ENCODE measurements at places on chromosomes 3 and 15.
A peak's percentile ranks its signal among the peaks of the same experiment; 100 is the strongest.

- no peak for DNase-seq
Observed at GRCh38 chr3:11381563-11381962, 109.4 kb downstream of the ATG7 start.

DNA sequence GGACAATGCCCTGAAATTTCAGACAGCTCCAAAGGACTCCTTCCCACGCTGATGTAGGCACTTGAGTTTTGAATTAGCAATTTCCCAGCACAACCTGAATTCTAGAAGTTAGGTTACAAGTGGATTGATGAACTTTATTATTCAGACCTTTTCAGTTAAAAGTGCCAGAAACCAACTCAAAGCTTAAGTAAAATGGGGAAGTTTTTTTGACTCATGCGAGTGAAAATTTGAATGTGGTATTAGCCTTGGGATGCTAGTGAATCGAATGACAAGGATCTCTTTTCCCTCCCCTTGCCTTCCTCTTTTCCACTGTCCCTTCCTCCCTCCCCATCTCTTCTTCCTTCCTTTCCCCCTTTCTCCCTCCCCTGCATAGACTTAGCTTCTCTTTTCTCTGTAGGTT is 295.1 kb upstream of the PROK2 start:
- no peak for DNase-seq

- DNase-seq, result peak; percentile 47
Observed at GRCh38 chr15:74655424-74655823, 39.8 kb downstream of the CLK3 start.

DNA sequence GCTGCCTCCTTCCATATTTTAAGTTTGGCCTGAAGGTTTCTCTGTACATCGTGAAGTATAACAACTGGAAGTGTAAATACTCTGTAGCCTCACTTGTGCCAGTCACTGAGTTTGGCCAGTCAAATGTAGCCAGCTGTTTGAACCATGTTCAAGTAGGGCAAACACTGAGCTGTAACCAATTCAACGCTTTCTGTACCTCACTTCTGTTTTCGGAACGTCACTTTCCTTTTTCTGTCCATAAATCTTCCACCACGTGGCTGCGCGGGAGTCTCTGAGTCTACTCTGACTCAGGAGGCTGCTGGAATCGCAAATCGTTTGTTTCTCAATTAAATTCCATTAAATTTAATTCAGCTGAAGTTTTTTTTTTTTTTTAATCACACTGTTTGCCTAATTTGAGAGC is 88.8 kb upstream of the RARB start:
- DNase-seq, result no peak

- peak; percentile 18 for DNase-seq
Observed at GRCh38 chr3:170128977-170129431, 52.5 kb downstream of the PHC3 start.

DNA sequence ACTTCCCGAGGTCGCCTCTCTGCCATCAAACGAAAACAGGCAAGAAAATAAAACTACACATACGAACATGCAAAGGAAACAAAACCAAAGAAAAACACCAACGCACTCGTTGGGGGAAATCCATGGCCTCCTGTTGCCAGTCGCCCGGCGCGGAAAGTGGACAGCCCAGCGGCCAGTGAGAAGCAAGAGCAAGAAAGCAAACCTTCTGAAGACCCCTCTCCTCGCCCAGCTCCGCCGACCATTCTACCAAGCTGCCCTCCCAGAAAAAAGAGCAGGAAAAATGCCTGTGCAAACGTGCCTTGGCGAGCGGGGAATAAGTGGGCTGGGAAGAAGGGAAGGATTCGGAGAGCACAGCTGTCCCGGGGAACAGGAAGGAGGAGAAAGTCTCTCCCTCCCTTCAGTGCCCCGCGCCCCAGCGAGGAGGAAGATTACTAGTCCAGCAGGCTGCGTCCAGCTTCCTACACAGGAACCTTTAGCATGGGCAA is 802 bp upstream of the NECTIN3 start:
- DNase-seq, result no peak

GRCh38 chr3:122102191-122102935 is 47.2 kb downstream of the CD86 start:
- DNase-seq, result no peak

- no peak for DNase-seq
Observed at GRCh38 chr3:30733209-30733608, 126.8 kb downstream of the TGFBR2 start.

- DNase-seq, result peak; percentile 55
Observed at GRCh38 chr15:33292717-33293307, 18.0 kb upstream of the RYR3 start.

DNA sequence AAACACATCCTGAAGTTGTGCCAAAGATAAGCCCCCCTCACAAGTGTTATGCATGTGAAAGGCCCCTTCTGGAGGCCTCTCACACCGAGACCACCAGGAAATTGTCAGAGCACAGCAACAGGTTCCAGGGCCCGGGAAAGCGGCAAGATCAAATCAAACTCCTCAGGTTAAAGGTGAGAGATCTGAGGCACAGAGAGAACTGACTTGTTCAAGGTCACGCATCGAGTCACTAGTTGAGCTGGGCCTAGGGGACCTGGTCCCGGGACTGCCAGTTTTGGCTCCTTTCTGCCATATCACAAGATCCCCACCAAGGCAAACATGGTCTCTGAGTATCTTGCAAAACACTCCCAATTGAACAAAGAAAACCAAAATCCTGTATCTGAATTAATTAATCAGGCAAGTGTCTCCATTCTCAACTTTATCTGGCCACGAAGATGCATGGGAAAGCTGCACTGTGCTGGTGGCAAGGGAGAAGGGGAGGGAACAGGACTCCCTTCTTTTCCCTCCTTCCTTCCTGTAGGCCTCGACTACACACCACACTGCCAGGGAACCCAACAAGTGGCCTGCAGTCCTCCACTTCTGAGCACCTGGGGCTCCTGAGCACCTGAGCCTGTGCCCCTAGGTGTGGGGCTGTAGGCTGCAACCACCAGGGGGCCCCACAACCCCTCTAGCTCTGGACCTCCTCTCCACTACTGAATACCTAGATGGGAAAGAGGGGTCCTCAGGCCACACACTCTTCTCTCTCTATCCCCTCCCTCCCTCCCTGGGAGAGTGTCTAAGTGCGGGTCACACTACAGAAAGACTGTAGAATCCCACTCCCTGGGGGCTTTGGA is 37.3 kb downstream of the ANP32A start:
- peak; percentile 75 for DNase-seq

GRCh38 chr3:33441225-33441976 is 1.2 kb upstream of the UBP1 start:
- peak; percentile 69 for DNase-seq

GRCh38 chr3:58065700-58066167 is 57.5 kb downstream of the FLNB start:
- DNase-seq, result peak; percentile 10

DNA sequence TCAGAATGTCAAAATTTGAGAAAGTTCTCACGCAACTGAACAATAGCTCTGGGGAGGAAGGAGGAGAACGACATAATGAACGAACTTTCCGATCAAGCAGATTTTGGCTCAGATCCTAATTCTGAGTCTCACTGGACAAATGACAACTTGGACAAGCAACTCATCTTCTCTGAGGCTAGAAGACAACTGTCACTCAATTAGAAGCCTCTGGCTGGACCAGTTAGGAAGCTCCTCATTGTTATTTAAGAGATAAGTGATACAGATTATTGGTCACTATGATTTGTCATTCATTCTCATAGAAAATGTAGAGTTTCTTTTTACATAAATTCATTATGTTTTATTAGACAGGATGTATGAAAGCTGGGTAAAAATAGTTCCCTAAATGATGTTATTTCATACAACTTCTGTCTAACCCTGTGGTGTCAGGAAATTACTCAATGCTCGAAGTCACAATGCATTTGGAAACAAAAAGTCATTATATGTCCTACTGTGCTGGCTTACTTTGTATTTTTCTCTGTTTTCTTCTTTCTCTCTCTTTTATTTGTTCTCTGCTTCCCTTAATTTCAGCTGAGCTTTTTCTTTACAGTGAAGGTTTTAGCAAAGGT is 11.0 kb upstream of the C3orf49 start:
- DNase-seq, result no peak

DNA sequence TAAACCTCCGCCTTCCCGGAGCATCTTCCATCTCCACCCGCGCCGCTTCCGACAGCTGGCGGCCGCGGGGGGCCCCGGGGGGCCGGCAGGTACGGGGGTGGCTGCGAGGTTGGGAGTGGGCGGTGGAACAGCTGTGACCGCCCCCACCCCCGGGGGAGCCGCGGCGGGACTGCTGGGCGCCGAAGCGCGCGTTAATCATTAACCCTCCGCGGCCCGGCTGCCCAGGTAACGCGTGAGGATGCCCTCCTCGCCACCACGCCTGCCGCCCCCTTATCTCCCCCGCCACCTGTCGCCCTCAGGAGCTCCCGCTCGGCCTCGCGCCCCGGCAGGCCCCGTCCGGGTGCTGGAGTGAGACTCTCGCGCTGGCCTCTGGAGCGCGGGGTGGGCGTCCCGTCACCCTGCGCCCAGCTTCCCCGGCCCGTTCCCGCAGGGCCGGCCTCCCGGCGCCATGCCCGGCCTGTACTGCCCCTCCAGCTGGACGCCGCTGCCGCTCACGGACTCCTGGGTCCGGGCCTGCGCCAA is 757 bp downstream of the VWA5B2 start:
- DNase-seq, result peak; percentile 63

DNA sequence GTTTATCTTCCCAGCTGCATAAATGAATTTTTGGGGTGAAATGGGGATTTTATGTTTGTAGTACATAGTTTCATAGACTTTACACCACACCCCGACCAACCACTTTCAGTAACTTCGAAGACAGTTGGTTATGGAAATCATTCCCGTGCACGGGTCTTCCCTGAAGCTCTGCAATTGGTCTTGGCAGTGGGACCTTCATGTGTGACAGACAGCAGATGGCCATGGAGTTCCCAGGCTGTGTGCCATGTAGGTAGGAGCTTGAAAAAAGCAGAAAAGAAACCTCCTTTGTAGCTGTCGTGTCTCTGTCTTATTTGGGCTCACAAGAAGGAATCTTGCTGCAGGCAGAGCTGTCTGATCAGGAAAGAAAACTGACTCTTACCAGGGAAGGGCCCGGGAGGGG is 25.9 kb downstream of the EXOG start:
- no peak for DNase-seq

- peak; percentile 66 for DNase-seq
Observed at GRCh38 chr3:107235928-107236315, 141.3 kb upstream of the CCDC54 start.

DNA sequence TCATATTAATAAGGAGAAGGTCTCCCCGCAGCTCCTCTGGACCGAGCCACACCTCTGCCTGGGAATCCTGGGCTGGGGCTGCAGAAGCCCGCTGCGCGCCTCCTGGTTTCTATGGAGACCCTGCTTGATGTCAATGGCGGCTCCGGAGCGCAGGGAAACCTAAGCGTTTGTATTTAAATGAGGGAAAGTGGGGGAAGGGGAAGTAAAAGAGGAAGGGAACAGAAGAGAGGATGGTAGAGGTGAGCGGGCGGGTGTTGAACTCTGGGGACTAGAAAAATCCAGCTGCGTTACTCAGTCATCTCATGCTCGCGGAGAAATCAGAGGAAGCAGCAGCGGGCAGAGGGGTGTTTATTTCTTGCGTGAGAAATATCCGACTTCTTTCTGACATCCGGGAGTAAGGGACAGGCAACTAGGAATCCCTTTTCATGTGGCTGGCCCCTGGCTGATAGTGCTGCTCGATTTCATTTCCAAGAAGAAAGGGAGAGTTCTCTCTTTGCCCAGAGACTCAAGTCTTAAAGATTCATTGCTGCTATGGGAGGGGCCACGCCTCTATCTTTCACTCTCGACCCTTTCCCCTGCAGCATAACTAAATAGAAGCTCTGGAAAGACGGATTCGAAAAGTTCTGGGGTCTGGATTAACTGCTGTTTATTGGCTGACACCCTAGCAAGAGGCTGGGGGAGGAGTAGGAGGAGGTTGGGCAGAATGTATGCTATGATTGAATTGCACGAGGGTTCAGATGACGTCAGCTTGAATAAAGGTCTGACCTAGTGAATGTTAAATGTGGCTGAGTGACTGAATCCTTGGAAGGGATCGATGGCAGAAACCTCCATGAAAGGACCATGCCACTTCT is 110.5 kb upstream of the GAP43 start:
- DNase-seq, result peak; percentile 47

DNA sequence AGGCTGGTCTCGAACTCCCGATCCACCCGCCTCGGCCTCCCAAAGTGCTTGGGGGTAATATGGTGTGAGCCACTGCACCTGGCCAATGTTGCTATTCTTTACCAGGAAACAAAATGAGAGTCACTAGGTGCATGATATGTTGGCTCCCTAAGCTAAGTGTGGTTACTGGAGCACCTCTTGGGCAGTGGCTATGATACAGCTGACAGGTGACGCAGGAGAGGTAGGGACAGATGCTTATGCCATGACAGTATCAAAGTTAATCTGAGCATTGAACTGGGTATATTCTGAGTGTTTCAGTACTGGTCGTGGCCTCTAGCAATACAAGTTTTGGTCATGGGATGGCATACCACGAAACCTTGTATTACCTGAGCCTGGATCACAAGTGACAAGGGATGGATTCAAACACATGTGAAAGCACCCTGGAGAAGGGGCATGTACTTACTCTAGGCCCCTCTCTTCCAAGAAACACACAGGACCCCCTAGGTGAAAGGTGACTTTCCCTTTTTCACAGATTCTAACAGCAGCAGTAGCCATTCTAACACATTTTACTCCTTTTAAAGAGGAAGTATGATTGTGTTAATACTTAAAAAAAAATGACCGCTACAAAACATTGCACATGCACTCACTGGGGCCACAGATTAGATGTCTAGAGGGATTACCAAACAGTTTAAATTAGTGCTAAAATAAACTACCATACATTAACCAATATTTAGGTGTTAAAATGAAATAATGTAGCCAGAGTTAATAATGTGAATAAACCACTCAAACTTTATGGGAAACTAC is 467.3 kb downstream of the SHQ1 start:
- DNase-seq, result no peak

DNA sequence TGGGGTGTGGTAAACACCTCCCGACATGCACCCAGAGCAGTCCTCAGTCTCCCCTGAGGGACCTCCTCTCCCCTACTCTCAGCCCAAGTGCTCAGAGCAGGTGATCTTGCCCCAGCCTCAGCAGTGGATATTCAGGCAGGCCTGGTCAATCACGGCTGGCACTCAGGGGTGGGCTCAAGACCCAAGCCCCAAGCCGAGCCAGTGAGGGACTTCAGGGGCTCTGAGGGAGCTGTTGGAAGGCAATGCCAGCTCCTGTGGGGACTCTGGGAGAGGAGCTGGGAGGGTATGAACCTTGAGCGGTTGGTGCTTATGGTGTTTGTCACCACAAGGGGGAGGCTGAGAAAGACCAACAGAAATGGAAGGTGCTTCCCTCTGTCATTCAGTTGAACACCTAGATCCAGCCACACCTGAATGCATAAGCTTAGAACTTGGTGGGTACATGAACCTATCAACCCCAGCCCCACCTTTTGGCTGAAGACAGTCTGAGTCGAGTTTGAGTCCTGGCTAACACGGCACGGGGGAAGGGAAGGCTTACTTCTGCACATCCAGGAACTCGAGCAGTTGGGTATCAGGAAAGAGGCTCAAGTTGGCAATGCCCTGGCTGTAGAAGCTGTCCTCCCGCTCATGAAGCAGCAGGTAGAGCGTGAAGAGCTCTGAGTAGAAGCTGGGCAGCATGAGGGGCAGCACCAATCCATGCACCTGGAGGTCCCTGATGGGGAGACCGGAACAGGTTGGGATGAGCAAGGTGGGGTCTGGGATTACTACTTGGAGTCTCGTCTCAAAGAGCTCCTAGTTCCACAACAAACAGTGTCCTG is 19.2 kb downstream of the ALS2CL start:
- no peak for DNase-seq

- no peak for DNase-seq
Observed at GRCh38 chr3:171038342-171038741, 11.8 kb upstream of the SLC2A2 start.

- DNase-seq, result no peak
Observed at GRCh38 chr15:78968114-78968513, 23.3 kb upstream of the CTSH start.

GRCh38 chr15:79886124-79886523 is 10.7 kb downstream of the MTHFS start:
- DNase-seq, result no peak
